CD4-positive, alpha-beta T cell treated with Interleukin-17A for 1 hour (primary cell): ENCODE measurements at places on chromosomes 11 and 22.

GRCh38 chr11:13011466-13012055, 2.4 kb downstream of the RASSF10 start:
- DNase-seq: no peak

- no peak for DNase-seq
These were observed 9.6 kb upstream of the EED start for GRCh38 chr11:86234831-86235461.

- DNase-seq: no peak
These were observed 208.6 kb downstream of the LUZP2 start for GRCh38 chr11:24705474-24705873.

- DNase-seq: no peak
These were observed 123.0 kb downstream of the PLEKHA7 start for GRCh38 chr11:16891165-16891564.

DNA sequence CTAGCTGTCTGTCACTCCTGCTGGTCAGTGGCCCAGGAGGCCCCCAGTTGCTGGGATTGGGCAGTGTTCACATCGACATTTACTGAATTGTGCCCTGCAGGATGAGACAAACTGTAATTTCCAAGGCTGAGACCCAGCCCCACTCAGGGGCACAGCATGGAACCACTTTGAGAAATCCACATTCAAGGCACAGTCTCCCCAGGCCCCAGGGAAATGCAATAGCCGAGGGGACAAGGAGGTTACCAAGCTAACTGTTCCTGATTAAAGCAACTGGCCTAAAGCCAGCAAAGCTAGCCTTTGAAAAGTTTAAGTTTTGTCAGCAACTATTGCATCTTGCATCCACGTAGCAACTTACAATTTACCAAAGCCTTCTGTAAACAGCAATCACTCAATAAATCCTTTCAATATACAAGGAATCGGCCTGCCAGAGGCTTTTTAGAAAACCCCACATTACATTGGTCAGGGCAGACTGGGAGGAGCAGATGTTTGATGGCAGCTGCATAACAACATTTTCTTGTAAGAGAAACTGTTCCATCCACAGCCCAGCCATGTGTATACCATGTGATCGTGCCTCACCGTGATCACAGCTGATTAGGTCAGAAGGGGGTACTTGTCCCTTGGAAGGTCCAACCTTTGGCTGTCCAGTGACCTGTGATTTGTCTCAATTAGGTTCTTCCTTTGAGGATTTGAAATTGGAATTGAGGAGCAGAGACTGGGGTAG, 103.9 kb downstream of the TENM4 start:
- no peak for DNase-seq

- no peak for DNase-seq
These were observed 1078.3 kb downstream of the FAM181B start for GRCh38 chr11:81655351-81655750.

DNA sequence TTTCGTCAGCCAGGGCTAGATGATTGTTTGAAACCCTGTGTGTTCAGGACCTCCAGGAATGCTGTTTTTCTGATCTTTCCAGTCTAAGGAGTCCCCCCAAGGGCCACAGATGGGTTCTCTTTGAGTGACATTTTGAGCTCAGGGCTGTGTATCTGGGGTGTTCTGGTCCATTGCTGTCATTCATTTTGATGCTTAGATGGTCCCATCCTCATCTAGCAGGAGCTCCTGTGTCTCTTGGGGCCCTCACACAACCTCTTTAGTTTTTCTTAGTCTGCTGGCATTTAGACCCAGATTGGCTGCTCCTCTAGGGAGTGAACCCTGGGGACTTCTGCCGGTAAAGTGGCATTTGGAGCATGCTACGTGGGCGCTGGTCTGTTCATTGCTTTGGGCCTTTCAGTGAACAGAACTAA, 39.1 kb downstream of the MED15 start:
- no peak for DNase-seq

GRCh38 chr11:607020-607780, 8.6 kb downstream of the IRF7 start:
- no peak for DNase-seq

DNA sequence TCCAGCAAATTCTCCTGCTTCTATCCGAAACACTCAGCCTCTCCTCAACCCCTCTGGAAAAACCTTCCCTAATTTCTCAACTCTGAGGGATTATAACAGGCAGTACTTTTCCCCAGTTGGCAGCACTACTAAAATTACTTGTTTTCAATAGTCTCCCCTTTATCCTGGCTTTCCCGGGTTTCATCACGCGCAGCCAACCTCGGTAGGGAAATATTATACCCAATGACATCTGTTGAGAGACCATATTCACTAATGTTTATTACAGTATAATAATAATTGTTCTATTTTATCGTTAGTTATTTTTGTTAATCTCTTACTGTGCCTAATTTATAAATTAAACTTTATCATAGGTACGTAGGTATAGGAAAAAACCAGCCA, 330 bp upstream of the POLD3 start:
- DNase-seq: no peak

- DNase-seq: no peak
These were observed 635 bp downstream of the PRR5 start for GRCh38 chr22:44702479-44703198.

- no peak for DNase-seq
These were observed 182.5 kb downstream of the CADM1 start for GRCh38 chr11:115321605-115322289.

GRCh38 chr11:126416542-126417090, 61.1 kb downstream of the ST3GAL4 start:
- DNase-seq: peak; percentile 72

- peak; percentile 38 for DNase-seq
These were observed 741 bp downstream of the CARS1 start for GRCh38 chr11:3056296-3057068.
